ENCODE measurements at places on chromosomes 4 and X.

DNA sequence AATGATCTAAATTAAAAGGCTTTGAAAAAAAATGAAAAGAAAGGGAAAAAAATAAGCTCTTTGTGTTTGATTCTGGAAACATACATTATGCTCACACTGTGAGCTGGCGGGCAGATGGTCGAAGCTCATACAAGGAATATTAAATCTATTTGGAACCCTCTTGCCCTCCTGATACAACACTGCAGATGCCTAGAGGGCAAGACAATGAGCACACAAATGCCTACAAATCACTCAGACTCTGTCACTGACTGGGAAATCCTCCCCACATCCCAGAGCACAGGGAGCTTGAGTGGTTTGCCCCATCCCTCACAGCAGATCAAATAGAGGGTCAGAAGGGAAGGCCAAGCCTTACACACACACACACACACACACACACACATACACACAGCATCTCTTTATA is 320.4 kb downstream of the HNRNPD start:
- no peak for DNase-seq

- DNase-seq, result no peak
Measured at GRCh38 chr4:139027776-139028175, 12.2 kb downstream of the NOCT start.

GRCh38 chr4:82496349-82496748 is 65.4 kb downstream of the TMEM150C start:
- no peak for DNase-seq

- no peak for DNase-seq
Measured at GRCh38 chrX:153828723-153829548, 1.4 kb downstream of the PDZD4 start.

Measured in NCI-H510A (cell line).